ENCODE measurements at places on chromosomes 12 and 14.

DNA sequence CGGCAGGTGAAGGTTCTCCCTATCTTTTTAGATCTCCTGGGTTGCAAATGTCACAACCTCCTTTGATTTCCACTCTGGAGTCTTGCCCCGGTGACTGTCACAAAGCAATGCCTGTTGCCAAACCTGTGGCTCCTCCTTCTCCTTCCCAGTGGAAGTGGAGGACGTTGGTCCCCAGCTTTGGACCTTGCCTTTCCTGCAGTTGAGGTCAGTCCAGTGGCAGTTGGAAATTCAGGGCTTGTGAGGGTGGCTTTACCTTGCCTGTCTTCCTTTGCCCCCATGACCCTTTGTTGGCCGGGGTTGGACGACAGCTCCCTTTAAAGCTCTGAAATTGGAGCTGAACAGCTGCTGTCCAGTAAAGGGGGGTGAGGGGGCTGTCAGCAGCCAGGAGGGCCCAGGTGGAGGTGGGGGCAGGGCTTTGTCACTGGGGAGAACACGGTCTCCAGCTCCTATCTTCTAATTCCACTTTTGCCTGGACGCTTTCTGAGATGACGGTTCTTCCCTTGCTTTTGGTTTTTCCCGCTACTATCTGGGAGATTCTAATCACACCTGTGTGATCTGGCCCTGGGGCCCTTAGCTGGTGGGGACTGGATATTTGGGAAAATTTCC lies 4.1 kb downstream of the TEAD4 start:
- DNase-seq = no peak

- DNase-seq = peak; percentile 83
Observed at GRCh38 chr12:124392271-124392666, 97.4 kb downstream of the RFLNA start.

- peak; percentile 19 for DNase-seq
Observed at GRCh38 chr12:50197297-50197727, 30.1 kb upstream of the CERS5 start.

- DNase-seq = peak; percentile 41
Observed at GRCh38 chr12:130716969-130717366, 869 bp upstream of the RIMBP2 start.

GRCh38 chr14:45065956-45066355 lies 18.0 kb upstream of the PRPF39 start:
- DNase-seq = no peak

DNA sequence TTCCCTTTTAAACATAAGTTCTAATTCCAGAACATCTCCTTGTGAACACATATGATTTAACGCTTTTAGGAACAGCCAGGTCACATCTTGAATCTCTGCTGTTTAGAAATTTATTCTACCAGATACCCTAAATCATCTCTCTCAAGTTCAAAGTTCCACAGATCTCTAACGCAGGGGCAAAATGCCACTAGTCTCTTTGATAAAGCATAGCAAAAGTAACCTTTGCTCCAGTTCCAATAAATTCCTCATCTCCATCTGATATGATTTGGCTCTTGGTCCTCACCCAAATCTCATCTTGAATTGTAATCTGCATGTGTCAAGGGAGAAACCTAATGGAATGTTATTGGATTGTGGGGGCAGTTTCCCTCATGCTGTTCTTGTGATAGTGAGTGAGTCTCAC lies 96.3 kb upstream of the PLEKHA5 start:
- no peak for DNase-seq

DNA sequence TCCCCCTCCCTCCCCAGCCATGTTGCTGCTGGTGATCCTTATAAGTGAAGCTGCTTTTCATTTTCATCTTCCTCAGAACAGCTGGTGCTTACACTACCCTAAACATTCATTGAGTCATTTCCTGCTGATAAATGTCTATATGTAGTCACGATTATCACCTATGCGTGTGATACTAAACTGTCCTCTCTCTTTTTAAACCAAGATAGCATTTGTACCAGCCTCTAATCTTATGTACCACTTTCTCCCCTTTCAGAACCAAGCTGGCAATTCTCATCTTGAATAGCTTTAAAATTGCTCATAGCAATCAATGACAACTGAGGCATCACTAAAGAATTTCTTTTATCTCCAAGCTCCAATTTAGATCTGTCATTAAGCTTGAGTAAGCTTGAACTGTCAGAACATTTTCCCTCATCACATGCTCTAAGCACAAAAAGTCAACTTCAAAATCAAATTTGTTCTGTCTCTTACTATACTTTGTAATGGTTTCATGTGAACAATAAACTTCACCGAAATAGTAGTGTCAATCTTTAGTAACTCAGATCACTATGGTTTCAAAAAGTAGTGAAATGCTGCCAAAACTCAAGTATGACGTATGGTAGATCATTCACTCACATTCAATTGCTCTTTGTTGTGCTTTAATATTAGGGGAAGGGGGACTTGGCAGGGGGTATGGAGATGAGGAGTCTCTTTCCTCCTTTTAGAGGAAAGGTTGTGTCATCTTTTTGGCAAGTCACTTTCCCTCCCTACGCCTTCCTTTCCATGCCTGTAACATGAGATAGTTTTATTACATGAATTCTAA lies 178.1 kb upstream of the NOVA1 start:
- DNase-seq = no peak

DNA sequence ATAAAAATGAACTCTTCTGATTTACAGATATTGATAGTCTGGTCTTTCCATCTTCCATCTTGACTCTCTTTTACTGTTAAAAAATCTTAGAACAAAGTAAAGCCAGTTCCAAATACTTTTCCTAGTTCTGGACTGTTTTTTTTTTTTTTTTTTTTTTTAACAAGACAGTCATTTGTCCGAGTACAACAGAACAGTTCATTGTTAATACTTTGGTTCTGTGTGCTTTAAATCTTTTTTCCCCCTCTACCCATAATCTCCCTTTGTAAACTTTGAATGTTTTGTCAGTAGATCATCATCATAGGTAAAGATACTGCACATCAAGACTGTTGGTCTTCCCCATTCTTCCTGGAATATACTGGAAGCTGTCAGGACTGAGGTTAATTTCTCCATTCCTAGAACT lies 38.0 kb downstream of the ADIPOR2 start:
- no peak for DNase-seq

- peak; percentile 44 for DNase-seq
Observed at GRCh38 chr12:99619389-99620158, 28.0 kb upstream of the GARIN6 start.

DNA sequence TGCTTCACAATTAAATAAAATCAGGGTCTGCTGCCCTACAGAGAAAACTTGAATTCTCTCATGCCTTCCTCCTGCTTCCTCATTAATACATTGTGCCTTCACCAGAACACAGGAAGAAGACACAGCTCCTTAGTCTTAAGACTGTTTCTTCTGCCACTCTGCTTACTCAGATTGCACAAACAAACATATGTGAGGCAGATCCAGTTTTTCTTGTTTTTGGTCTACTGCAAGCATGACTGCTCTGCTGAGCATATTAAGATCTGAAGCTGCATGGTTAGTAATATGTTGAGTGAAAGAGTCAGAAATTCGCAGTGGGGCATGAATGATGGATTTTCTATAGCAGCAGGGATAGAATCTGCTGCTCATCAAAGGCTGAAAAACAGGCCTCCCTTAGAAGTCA lies 321.1 kb upstream of the STXBP6 start:
- no peak for DNase-seq

- no peak for DNase-seq
Observed at GRCh38 chr14:102873131-102873530, 49.3 kb upstream of the AMN start.
